K562 (cell line): ENCODE measurements at places on chromosomes 7 and 10.

GRCh38 chr7:153530441-153530840 lies 521.8 kb upstream of the DPP6 start:
- no peak for DNase-seq

DNA sequence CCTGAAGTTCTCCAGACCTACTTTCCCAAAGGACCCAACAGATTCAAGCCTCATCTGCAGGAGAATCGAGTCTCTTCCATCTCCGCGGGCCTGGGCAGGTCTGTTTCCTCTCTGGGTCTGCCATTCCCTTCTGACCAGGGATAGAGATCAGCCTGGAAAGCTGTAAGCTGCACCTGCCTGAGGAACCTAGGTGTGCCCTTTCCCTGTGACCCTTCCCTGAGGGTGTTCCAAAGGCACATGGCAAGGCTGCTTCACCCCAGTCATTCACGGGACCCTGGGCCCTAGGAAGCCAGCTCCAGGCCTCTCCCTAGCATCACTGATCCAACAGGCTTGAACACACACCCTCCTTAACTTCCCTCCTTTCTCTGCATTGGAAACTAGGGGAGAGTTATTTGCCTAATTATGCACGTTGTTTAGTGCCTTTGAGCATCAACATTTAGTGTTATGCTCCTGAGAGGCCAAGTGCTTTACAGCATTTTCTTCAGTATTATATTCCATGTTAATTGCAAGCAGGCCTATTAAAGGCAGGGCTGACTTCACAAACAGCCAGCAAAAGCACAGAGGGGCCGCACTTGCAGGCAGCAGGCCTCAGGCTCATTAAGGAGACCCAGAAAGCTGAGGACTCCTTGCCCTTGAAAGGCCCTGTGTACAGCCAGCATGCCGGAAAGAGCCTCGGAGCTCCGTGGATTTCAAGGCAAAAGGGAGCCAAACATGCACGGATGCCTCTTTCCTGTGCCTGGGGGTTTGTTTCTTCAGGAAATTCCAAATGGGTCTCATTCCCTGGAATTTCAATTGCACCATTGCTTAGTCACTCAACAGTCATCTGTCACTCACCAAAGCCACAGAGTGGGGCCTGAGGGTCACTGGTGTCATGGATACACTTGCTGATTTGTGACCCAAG lies 91.0 kb upstream of the FAM20C start:
- DNase-seq = no peak

- DNase-seq = no peak
These were observed at the start of gene TAC1 for GRCh38 chr7:97731736-97732564. TSS of gene TAC1 (plus strand) at chr7:97732086. CDS start at chr7:97732613, 527 bp downstream.

DNA sequence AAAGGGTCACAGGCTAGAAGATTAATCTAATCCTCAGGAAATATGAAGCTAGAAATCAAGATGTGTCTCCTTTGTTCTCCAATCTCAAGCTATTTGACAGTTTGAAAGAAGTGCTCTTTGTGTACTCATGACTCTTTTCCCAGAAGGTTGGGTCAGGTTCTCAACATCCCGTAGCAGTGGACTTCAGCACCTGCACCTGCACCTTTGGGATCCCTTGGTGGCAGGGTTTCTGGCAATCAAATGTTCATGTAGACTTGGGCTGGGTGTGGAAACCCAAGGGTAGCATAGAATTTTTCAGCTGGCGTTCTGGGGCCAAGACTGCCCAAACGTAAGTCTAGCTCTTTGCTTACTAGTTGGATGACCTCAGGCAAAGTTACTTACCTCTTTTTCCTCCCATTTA lies 134.4 kb downstream of the ADRA2A start:
- no peak for DNase-seq

GRCh38 chr7:28698840-28699239 lies 259.3 kb downstream of the TRIL start:
- no peak for DNase-seq

DNA sequence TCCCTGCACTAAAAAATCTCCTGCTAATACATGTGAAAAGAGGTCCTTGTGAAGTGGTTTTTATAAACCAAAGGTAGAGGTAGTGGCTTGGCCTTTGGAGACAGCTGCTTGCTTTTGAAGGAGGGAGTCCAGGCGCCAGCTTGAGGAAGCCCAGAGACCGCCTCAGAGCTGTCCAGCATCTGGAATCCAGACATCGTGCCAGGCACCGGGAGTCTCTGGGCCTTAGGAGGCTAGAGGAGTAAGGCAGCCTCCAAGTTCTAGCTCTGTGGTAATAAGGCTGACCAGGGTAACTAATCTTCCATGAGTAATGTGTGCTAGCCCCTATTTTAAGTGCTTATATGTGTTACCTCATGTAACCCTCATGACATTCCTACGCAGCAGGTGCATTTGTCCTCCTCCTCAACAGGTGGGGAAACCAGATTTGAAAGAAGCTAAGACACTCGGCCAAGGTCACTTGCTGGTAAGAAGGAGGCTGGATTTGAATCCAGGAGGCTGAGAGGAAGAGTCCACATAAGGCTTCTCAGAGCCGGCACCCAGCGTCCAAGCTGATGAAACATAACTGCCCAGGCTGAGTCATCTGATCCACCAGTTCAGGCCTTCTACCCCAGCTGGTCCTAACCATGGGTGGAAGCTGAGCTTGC lies 26.1 kb downstream of the PRLHR start:
- DNase-seq = no peak

DNA sequence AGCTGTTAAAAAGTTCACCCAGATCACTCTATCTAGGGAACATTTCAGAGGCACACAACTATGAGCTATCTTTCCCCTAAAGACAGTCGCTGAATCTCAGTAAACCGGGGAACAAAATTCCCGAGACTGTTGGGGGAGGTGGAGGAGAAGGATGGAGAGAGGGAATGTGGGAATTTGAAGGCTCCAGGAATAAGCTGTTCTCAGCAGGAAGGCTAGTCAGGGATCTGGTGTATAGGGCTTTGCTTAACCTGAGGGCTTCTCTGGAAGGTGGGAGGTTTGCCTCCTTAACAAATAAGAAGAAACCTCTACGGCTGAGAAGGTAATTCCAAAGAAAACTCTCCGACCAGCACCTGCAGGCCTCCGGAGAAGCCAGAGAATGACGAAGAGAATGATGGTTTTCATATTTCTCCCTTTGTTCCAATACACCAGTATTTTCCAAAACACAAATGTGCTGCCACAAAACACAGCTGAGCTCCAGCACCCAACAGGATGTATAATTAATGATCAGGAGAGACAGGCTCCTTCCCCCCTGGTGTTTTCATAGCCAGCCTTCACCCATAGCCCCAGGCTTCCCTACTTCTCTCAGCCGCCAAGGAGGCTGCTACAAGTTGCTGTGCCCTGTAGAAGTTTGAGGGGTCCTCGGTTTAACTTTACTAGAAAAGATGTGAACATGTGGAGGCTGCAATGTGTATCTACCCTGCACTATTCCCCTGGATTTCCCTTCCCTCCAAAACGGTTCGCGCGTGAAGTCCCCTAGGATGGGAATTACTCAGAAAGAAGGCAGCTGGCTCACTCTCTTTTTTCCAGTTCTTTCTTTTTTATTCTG lies 2.0 kb downstream of the KCNMA1 start:
- no peak for DNase-seq
